DMS153 (cell line): ENCODE measurements at places on chromosomes 3 and 15.
A peak's percentile ranks its signal among the peaks of the same experiment; 100 is the strongest.

DNA sequence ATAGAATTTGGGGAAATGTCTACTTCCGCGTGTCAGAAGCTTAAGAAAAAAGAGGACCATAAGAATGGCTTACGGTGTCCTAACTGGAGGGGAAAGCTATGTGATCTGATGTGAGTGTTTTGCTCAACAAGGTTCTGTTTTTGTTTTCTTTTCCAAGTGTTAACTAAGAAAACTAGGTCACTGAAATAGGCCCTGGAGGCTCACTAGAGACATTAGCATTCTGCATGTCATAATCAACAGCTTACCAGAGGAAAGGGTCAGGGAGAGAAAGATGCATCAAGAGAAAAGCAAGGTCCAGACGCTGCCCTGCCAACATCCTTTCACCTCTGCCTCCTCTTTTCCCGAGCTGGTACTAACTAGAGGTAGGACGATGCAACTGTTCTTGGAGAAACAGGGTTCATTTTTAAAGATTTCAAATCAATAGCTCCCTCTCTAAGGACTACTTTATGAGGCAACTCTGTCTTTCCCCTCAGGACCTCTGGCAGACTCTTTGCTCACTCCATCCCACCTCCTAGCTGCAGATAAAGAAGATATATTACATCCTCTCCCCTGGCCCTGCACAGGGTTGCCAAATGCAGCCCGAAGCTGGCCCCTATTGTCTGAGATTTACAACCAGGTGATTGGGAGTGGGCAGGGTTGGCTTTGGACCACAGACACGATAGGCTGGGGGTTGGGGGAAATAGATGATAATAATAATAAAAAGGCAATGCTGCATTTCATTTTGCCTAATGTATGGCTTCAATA lies 209.9 kb upstream of the SLC2A2 start:
- no peak for DNase-seq

DNA sequence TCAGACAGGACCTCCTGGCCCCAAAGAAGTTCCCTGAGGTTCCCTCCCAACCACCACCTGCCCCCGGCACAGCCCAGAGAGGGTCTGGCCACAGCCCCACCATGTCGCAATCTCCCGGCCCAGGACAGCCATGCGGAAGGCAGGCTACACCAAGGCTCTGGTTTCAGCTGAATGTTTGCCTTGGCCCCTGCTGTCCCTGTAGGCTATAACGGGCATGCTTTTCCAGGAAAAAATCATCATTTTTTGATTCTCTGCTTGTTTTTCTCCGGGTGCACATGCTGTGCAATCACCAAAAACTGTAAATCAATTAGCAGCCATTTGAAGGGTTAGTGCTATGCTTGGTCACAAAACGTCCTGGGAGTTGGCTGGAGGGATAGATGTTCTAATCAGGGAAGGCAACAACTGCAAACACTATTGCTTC lies 142.7 kb upstream of the IGF1R start:
- DNase-seq: no peak

DNA sequence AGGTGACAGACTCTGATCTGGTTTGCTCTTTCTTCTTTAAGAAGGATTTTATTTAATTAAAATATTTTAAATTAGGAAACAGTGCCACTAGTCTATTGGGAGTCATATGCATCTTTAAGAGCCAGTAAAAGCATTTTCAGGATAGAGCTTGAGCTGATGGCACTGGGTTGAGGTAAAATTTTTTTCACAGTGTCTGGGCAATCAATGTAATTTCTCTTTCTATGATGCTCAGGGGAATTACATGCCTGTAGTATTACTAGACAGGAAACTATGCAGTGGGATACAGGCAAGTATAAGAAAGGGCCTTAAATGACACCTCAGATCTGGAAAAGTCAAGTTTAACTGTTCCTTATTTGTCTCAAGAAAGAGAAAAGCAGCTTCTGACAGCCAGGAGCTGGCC lies 76.4 kb downstream of the GAP43 start:
- no peak for DNase-seq

DNA sequence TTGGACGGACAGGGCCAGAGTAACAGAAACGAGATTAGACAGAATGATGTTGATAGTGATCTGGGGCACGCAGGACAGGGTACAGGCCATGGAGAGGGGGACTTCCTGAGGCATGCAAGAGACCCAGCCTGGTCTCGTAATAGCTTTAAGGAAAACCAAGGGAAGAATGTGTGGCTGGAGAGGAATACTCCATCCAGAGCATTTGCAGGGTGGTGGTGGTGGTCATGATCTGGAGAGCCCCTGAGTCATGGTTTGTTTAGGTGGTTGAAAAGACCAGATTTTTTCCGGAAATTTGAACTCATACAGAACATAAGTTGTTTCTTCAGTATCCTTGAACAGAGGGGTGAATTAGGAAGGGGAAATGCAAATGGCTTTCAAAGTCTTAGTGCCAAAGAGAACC lies 138.5 kb downstream of the DUT start:
- DNase-seq: no peak

DNA sequence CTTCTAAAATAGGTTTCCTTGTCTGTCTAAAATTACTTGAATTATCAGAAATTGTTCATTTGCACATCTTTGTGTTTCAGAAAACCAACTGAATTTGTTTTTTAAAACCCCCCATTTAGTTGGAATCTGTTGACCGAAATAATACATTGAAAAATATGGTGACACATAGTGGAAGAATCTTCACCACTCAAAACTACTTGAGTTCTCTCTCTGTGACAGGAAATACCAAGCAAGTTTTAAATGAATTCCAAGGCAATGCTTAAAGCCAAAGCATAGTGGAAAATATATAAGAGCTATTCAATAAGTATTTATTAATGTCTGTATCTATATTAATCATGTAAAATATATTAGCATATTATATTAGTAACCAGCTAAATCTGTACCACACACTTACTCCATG lies 224.9 kb upstream of the COL8A1 start:
- DNase-seq: no peak

GRCh38 chr15:74573987-74574386 lies 33.0 kb downstream of the ARID3B start:
- no peak for DNase-seq

DNA sequence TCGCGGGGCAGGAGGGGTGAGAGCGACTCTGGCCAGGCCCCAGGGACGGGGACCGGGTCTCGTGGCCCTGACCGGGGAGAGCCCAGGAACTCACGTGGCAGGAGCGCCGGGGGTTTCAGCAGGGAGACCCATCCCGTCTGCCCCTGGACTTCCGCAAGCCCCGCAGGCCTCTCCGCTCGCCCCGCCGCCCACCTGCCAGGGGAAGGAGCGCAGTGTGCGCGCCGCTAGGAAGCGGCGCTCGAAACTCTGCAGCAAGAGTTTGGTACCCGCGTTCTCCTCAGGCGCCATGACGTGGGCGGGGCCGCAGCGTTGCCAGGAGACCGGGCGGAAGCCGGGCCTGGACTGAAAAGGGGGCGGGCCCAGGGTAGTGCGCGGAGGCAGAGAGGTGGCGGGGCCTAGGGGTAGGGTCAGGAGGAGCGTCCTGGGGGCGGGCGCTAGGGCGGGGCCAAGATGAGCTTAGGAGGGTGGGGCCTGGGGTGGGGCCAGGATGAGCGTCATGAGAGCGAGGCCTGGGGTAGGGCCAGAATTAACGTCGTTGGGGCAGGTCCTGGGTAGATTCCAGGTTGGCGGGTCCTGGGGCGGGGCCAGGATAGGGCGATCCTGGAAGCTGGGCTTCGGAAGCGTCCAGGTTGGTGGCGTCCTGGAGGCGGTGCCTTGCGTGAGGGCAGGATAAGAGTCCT lies 29.7 kb downstream of the ALG1L2 start:
- peak; percentile 99 for DNase-seq

GRCh38 chr15:48456134-48456533 lies 124.9 kb downstream of the DUT start:
- DNase-seq: no peak

DNA sequence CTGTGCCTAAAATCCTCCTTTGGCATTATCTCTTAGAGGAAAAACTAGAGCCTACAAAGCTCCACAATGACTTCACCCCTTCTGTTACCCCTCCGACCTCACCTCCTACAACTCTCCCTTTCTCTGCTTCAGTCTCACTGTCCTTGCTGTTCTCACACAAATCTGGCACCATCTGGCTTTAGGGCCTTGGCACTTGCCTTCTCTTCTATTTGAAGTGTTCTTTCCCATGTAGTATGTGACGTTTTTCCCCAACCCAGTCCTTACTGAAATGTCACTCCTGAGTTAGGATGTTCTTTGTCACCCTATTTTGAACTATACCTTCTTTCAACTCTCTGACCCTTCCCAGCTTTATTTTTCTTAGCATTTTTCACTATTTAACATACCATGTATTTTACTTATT lies 8.7 kb downstream of the STX19 start:
- DNase-seq: no peak

- no peak for DNase-seq
Measured at GRCh38 chr3:172658344-172659245, 52.3 kb downstream of the NCEH1 start.

DNA sequence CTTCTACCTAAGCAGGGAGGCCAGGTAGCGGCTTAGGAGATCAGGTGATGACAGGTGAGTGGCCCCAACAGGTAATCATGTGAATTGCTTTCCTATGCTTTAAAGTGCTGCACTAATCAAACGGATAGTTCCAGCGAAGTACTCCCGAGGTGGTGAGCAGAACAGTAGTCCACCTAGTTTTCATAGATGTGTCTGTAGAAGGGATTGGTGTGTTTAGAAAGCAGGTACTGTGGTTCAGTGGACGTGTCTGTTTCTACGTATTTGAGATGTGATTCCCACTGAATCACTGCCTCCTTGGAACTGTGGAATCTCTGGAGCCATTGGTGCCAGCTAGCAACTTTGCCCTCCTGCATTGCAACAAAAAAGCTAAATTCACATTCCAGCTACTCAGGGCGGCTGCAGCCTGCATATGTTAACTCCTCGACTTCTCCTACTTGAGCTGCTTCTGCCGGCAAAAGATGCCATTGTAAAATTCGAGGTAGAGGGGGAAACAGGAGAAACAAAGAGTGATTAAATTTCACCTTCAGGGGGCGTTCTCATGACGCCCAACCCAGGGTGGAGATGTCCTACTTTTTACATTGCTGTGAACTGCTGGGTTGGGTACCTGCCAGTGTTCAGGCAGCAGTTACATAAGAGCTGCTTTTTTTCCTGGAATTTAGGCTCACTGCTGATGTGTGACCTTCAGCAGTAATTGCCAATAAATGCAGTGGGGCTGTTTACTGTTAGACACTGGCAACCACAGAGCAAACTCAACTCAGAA lies 227.3 kb downstream of the ITPR1 start:
- no peak for DNase-seq

DNA sequence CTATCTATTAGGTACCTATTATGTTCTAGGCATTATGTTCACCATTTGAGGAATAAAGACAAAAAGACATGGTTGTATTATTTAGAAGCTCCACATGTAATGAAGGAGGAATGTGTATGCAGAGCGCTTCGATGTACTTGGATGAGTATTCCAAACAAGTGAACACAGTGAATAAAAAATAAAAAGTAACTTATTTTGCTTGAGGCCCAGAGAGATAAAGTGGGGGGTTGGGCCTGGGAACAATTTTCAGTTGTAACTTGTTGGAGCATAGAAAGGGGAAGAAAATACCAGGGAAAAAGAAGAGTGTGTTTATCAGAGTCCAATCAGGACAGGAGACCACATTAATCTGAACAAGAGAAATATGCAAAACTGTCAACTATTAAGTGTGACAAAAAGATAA lies 445.7 kb upstream of the BCHE start:
- no peak for DNase-seq

- no peak for DNase-seq
Measured at GRCh38 chr15:100463515-100463914, 65.2 kb downstream of the CERS3 start.

GRCh38 chr3:182212479-182213076 lies 500.9 kb downstream of the SOX2 start:
- peak; percentile 96 for DNase-seq

GRCh38 chr3:165903885-165904630 lies 66.8 kb upstream of the BCHE start:
- DNase-seq: no peak

DNA sequence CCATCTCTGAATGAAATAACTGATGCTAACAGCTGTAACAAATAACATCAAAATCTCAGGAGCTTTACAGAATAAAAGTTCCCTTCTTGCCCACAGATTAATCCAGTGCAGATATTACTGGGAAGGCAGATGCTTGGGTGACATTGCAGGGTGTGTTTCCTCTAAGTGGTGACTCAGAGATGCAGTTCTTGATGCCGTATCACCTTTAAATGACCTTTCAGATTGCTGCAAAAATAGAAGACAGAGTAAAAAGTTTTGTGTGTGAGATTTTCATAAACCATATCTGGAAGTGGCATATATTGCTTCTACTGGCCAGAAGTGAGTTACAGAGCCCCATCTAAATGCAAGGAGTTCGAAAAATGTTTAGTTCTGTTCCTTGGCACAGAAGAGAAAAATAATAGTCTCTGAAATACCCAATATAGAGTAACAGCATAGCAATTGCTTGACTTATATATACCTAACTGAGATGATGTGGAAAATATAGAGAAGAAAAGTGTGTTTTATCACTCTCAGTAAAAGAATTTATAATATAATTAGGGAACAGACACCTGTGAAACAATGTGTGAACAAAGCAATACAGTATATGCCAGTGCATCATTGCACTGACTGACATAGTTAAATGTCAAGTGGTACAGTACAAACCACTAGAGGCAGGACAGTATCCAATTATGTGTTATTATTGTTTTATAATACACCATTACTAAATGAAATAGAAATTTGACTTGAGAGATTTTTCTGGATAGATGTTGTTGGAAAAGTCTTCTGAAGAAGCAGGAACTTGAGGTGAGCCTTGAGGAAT lies 430.7 kb upstream of the CBLB start:
- DNase-seq: no peak

DNA sequence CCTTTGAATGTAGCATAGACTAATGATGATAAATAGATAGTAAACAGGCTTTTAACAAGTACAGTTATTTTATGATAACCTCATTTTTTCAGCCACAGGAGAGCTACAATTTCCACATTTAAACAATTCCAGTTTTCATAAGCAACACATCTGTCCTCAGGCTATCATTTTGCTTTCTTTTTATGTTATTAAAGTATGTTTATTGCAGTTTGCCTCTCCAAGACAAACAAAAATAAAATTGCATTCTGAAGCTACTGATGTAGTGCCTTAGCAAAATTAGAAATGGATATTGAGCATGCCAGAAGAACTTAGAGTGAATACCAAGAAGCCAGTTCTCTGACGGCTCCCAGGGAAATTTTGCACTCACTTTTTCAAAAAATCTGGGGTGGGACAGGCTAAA lies 140.6 kb upstream of the ABHD17C start:
- DNase-seq: no peak

GRCh38 chr3:11774296-11774877 lies 72.3 kb downstream of the TAMM41 start:
- DNase-seq: peak; percentile 2

DNA sequence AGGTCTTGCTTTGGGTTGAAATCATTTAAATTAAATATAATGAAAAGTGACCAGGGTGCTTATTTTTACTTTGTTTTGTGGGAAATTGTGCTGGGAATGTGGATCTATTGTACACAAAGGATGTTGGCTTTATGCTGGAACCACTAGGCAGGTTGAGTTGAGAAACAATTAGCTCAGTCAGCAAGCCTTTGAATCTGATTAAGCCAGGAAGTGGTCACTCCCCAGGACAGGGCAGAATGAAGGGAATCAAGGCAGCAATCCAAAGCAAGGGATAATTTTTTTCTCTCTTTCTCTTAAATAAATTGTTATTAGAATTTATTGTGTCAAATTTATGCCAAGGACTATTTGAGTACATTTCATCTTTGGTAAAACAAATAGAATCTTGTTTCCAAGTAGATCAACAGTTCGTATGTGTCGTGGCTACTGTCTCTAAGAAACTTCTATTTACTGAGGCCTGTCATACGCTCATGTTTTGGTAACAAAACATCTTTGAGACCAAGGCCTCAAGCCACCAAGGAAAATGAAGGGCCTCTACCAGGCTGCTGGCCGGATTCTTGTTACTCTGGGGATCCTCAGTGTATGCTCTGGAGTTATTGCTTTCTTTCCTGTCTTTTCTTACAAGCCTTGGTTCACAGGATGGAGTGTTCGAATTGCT lies at the start of gene TMEM212:
TMEM212 (plus strand) TSS at position 486 of the 655 bp plus-strand sequence; CDS start at position 521, 35 bp downstream.
- DNase-seq: peak; percentile 31
